RKO (cell line): ENCODE measurements at places on chromosomes 2 and 18.

GRCh38 chr2:220701115-220701514 lies 871.0 kb downstream of the EPHA4 start:
- DNase-seq = no peak

DNA sequence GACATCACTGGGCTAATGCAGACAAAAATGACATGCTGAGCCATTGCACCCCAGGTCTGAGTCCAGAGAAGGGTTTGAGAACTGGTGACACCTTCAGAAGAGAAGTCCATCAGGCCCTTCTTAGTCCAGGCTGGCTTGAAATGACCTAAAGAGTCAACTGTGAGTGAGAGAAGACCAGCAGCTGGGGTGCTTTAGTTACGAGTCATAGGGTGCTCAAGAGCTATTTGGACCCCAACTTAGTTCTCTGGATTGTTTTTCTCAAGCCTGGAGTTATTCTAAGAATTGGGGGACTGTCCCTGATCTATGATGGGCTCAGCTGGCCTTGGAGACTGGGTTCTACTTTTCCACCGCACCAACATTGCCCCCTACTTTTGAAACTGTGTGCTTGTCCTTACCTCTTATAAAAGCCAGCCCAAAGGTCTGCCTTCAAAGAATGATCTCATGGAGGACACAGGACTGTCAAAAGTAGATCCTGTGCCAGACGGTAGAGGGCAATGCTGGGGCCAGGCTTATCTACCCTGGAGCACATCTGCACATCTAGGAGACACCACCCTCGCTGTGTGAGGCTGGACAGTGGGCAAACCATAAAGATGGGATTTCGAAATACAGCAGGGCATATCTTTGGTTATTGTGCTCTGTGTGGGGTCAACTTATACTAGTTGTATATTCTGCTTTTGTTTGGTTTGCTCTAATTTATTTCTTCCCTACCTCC lies 333.0 kb upstream of the SLC14A2 start:
- DNase-seq = no peak

DNA sequence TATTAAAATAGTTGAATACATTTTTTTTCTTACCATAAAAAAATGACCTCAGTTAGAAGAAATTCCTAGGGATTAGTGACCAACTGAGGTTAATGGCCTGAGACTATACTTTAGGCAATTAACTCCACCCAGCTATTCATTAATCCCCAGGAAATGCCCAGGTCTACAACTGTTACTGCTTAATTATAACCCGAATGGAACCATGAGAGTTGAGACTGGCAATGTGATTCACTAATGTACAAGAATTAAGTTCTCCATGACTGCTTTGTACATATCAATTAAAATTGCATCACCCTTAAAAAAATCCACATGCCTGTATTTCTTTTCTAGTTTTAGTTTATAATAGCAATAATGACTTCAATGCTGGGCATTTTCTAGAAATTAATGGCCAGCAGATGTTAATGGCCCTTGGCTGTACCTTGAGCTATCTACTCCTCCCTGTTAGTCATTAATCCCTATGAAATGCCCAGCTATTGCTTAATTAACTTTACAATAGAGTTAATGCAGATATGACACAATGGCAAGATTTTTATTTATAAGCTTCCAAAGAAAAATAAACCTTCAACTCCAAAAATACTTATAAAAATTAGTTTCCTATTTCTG lies 44.1 kb downstream of the ERBB4 start:
- DNase-seq = no peak

- DNase-seq = no peak
These were observed 59.9 kb downstream of the ADNP2 start for GRCh38 chr18:80168982-80169381.

DNA sequence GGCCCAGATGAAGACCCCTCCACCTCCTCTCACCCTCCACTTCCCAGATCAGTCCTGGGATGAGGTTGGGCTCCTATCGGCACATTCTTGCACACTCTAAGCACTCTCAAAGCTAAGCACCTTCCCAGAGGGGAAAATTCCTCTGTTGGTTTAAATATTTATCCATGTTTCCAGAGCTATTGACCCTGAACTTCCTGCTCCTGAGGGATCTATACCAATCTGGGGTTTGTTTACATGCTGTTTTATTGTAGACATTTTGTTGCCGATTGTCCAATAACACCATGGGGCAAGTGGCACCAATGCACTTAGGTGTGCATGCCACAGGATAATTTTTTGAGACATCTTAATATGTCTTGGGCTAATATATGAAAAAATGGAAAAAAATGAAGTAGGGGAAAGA lies 476.2 kb downstream of the SLC4A3 start:
- no peak for DNase-seq

DNA sequence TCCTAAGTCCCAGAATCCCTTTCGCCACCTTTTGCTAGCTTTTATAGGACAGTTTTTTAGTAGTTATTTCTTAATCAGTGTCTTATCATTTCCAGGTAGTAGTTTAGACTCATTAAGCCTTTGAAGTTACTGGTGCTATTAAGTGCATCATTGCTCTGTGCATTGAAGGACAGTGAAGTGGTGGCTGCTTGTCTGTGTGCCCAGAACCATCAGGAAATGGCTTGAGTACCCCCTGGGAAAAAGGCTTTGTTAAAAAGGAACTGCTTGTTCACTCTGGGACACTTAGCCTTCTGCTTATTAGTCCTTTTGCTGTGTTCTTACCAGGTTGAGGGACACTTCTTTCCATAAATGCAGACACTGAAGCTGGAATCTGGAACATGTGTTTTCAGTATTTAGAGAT lies 30.0 kb downstream of the DTNA start:
- no peak for DNase-seq

- DNase-seq = no peak
These were observed 12.9 kb downstream of the ADCY3 start for GRCh38 chr2:24907116-24907515.

- peak; percentile 57 for DNase-seq
These were observed 25.1 kb upstream of the ARHGAP25 start for GRCh38 chr2:68709421-68709911.

GRCh38 chr2:167127135-167127534 lies 238.9 kb downstream of the XIRP2 start:
- DNase-seq = peak; percentile 21

DNA sequence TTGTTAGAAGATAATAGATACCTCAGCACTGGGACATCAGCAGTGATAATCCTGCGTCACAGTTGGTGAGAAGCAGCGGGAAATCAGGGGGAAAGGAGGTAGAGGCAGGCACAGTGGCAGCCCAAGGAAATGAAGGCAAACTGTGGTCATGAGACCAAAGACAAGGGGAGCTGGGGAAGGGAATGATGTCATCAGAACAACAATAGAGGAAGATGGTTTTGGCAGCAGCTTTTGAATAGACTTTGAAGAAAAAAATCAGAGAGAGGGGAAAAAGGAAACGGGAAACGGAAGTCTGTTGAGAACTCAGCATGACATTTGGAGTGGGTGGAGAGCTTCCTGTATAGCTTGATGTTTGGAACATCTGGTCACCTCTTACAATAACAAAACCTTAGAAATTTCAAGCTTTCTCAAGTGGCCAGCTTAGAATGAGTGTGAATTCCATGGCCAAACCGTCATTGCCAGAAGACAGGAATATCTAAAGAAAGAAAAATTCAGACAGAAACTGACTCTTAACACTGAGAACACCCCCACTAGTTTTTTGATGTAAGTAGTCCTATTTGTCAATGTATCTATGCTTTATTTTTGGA lies 18.4 kb upstream of the YES1 start:
- DNase-seq = peak; percentile 56

GRCh38 chr2:166140475-166140874 lies 12.7 kb upstream of the SCN1A start:
- DNase-seq = no peak

DNA sequence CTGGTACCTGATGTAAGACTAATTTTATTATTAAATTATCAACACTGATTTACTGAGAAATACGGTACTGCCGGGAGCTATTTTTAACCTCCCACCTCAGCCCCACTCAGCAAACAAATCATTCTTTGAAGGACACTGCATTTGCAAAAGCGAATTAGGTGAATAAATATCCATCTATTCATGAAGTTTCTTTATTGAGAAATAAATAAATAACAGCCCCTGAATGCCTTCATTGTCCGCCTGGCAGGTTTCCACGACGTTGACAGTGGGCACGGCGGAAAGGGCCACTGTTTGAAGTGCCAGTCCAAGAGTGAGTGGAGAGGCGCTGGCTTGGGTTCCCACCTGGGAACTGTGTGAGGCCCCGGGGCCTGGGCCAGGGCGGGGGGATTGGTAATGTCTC lies 15.7 kb downstream of the C1QL2 start:
- DNase-seq = no peak

GRCh38 chr18:66510357-66511045 lies 93.4 kb downstream of the CDH19 start:
- no peak for DNase-seq

DNA sequence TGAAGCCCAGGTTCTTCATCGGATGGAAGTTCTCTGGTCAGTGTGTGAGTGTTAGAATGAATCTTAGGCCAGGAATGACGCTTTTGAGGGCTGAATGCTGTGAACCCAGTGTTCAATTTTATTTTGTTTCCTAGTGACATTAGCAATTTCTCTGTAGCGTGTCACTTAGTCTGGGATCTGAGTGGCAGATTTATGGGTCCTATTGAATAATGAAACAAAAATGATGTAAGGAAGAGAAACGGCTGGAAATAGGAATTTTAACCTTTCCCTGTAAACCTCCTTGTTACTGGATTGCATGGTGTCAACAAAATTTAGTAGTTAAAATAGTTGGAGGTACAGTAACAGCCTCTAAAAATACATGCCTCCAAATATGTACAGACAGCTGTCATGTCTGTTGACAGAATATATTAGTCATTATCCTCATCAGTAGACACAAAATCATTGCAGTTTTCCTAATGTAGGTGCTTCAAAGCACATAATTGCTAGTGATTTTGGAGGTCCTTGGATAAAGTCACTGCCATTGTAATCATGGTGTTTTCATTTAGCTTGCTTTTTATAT lies 223.8 kb upstream of the SPRED2 start:
- DNase-seq = no peak

DNA sequence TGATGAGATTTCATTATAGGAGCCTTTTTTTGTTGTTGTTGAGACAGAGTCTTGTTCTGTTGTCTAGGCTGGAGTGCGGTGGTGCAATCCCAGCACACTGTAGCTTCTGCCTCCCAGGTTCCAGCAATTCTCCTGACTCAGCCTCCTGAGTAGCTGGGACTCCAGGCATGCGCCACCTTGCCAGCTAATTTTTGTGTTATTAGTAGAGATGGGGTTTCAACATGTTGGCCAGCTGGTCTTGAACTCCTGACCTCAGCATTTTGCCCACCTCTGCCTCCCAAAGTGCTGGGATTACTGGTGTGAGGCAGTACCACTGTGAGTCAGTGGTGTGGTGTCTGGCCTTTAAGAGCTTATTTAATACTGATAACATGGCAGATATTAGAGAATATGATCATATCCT lies 60.1 kb downstream of the MOB4 start:
- DNase-seq = no peak

DNA sequence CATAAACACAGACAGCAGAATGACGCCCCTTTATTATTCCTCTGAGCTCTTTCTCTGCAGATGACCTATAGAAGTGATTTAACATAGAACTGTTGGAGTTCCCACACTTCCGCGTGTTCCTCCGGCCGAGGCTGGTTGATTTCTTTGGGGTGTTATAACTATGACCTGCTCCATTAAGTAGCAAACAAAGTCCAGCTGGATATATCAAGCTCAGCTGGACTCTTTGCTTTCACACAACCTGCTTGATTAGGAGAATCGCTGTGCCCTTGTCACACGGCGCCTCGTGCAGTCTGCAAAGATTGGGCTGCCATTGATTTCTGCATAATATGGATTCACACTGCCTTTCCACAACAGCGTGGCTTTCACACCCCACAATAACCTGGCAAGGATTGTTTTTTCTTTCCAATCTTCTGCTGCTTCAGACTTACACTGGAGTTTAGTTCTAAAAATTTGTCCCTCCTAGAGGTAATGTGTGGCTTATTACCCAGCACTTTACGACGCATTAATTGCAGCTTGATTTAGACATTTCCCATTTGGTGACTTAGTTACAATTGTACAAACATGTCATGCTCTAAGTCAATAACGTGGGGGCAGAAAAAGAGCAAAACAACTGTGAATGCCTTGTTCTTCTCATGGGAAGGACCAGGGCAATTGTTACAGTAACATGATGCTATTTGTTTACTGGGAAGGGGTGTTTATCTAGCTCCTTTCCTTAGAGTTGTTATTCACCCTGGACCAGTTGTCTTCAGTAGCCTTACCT lies 485.7 kb downstream of the TXNL1 start:
- no peak for DNase-seq

DNA sequence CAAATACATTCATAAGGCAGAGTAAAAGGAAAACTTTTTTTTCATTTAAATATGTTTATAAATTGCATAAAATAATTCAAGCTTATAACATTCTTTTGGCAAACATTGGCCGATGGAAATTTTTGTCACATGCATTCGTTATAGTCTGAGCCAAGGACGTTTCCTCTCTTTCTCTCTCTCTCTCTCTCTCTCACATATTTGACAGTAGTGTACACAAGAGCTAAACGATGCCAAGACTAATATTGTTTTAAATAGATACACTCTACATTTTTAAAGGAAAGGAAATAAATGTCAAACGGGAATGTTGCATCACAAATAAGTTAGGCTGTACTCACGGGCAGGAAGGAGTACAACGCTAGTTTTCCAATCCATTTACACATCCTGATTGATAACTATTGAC lies 251.1 kb upstream of the SMIM21 start:
- no peak for DNase-seq

DNA sequence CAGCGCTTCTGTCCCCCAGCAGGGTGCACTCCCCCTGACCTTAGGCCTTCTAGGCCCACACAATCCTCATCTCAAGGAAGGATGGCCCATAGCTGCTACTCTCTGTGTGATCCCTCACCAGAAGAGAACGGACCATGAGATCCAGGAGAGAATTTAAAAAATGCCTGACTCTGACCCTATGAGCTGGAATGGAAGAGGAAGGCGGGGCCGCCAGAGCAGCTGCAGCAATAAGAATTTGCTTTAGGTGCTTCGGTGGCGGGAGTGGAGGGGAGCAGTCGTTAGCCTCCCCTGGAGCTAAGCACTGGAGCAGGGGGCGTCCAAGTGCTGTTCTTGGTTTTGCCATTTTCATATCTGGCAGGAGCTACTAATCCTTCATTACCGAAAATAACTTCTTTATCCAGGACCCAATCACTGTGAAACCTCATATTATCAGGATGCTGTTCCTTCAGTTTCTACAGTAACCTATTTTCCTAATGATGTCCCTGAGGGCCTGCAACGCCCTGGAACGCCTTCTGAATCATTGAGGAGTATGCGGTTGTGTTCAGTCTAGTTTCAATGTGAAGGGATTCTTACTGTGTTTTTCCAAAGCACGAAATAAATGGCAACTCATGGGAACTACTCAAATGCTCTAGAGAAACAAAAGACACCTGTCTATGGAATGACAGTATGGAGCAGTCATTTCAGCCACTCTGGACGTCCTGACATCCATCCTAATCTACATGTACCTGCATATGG lies 105.1 kb upstream of the SIX2 start:
- DNase-seq = no peak
